ENCODE measurements at places on chromosomes 12 and 14.
A peak's percentile ranks its signal among the peaks of the same experiment; 100 is the strongest.

DNA sequence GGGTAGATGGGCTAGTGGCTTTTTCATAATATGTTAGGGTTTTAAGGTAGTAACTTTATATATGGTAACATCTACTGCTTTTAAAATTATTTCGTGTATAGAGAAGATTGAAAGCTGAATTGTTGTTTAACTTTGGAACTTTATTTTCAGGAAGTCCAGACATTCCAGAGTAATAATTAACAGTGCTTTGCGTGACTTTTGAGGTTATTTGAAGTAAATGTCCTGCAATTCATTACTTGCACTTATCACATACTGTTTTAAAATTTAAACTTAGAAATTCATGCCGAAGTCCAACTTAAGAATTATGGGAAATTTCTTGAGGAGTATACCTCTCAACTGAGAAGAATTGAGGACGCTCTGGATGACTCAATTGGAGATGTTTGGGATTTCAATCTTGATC, 3.3 kb downstream of the WASHC4 start:
- DNase-seq = no peak

DNA sequence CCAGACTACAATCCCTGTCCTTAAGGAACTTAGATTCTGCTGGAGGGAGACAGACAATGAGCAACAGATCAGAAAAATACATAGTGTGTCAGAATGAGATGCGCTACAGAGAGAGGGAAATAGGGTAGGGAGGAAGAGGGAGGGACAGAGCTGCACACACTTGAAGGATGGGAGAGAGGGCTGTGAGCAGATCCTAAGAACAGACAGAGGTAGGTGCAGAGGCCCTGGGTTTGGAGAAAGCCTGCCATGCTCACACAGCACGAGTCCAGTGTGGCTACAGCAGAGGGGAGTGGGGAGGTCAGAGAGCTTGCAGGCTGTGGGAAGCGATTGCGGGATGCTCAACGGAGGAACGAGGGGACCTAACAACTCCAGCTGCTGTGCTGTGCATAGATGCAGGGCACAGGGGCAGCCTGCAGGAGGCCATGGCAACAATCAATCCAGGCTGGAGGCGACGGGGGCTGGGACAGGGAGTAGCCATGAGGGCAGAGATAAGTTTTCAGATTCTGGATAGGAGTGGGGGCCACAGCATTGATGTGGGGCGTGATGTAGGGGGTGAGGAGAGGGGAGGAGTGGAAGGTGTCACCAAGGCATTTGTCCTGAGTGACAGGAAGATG, 20.7 kb downstream of the FAIM2 start:
- no peak for DNase-seq

- peak; percentile 9 for DNase-seq
These were observed 156.8 kb upstream of the TMEM260 start for GRCh38 chr14:56422703-56423213.

GRCh38 chr14:76235628-76236027, 83.9 kb downstream of the GPATCH2L start:
- DNase-seq = no peak

GRCh38 chr14:50425816-50426215, 29.1 kb upstream of the CDKL1 start:
- DNase-seq = no peak

GRCh38 chr12:87995581-87996178, 33.5 kb downstream of the C12orf50 start:
- peak; percentile 23 for DNase-seq

DNA sequence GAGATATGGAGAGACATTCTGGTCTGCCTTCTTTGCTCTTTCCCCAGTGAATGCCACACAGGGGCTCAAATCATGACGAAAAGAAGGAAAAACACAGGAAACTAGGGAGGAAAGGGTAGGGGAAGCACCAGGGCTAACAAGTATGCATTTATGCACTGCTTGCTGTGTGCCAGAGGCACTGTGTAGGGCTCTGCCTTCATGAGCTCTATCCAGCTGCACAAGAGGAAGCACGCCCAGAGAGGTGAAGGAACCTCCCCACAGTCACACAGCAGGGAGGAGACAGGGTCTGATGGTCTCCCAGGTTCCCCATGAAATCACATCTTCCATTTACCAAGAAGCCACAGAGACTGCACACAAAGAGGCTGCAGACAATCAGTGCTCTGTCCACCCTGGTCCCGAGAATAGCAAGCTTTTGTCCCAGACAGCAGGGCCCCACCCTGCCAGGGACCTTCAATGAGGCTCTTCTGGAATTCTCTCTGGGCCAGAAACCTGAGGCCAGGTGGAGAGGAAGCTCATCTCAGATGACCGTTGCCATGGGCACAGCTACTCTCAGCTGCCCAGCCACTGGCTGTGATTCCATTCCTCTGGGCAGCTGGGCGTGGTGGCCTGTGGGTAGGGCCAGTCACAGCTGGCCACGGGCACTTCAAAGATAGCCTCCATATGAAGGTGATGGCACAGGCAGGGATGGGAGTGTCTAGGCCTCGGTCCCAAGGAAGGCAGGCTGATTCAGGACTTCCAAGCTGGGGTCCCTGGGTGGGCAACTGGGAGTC, 7.3 kb upstream of the TRPV4 start:
- DNase-seq = no peak

DNA sequence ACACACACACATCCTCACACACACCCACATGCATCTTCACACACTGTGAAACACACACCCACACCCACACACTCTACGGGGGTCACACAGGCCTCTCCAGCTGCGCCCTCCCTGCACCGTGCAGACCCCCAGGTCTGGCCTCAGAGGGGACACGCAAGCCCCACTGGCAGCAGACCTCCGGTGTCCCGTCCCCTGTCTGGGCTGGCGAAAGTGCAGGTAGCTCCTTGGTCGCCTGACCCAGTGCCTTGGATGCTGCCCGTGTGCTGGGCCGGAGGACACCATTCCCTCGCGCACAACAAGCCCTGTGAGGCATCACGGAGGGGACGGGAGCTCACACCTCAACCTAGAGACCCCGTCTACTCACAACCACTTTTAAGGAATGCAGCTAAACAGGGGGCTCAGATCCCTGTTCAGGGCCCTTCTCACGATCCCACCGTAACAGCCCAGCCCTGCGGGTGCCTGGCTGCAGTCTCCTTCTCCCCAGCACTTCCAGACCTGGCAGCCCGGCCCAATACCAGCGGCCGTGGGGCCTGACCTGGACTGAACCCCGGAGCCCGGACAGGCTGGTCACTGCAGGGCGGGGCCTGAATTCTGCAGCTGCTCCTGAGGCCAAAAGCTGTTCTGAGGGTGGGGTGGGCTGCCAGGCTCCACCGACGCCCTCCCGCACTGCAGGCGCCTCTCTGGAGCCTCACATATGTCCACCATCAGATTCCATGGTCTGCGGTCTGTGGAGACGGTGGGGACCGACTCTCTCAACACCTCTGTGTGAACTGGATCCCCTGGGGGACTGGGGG, 42.1 kb upstream of the FZD10 start:
- no peak for DNase-seq

- DNase-seq = no peak
These were observed 8.9 kb downstream of the DDHD1 start for GRCh38 chr14:53144244-53144643.

DNA sequence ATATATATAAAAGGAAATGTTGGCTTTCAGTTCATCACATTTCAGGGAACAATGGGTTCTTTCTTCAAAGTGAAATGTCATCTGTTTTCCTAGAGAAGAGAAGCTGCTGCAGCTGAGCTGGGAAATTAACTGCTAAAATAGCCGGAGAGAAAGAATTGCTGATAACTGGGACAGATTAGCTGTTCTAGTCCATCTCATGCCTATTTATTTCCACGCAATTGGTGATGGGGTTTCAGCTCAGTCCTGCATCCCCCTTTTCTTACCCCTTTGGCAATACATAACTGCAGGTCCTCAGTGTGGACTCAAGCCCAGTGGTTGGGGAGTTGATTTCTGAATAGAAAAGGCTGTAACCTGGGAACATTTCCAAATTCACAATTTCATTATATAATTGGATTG, 436.9 kb upstream of the TMEM132C start:
- no peak for DNase-seq

- DNase-seq = no peak
These were observed 51.6 kb upstream of the SRP54 start for GRCh38 chr14:34931206-34931605.

GRCh38 chr12:122687086-122687485, 16.1 kb downstream of the HCAR2 start:
- no peak for DNase-seq

GRCh38 chr14:22509751-22510300, 79.2 kb downstream of the DAD1 start:
- no peak for DNase-seq

GRCh38 chr14:64811676-64812075, 68.0 kb downstream of the SPTB start:
- no peak for DNase-seq

GRCh38 chr12:49692851-49693250, 14.4 kb downstream of the FMNL3 start:
- DNase-seq = no peak

DNA sequence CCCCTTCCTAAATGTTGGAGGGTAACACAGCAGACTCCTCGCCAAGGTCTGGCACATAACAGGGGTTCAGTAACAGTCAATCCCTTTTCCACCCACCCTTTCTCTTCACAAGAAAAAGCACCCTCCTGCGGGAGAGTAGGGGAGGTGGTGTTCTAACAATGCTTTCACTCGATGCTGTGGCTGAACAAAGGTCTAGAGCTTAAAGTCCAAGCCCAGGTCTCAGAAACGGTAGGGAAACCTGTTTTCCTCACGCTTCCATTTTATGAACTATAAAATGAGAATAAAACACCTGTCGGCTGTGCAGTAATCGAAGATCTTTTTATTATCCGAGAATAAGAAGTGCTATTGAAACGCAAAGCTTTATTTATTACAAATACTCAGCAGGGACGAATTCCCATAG, 20.9 kb upstream of the CACNA2D4 start:
- no peak for DNase-seq
